ENCODE measurements at places on chromosomes 4 and X.

- DNase-seq, result no peak
- H3K27me3 ChIP-seq, result no peaks in the 10 kb centered on the region
- H3K4me3 ChIP-seq, result no peak overlapping the region
- H3K4me1 ChIP-seq, result no peaks in the 10 kb centered on the region
- no peaks in the 10 kb centered on the region for H3K36me3 ChIP-seq
Measured at GRCh38 chrX:25001808-25002660, 13.7 kb downstream of the ARX start.

DNA sequence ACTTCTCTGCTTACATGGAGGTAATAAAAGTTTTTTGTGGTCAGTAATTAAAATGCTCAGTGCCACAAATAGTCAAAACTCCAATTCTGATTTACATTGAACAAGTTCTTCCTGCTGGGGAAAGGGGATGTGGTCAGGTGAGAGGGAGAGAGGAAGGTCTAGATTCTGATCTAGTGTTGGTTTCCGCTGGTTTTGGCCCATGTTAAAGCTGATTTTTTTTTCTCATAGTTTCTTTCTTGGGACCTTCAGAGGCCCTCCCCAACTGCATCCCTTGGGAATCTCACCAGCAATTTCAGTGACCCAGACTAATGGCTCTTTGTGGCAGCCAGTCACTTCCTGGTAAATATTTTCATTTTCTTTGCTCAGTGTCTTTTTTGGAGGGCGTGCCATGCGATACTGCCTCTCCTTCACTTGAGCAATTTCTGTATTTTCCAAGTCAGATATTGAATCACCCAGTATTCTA, 332.7 kb downstream of the RAPGEF2 start:
- no peaks in the 10 kb centered on the region for H3K36me3 ChIP-seq
- DNase-seq, result no peak
- no peak overlapping the region for H3K27ac ChIP-seq
- H3K27me3 ChIP-seq, result no peaks in the 10 kb centered on the region
- peaks cover 9% of the 10 kb centered on the region for H3K4me1 ChIP-seq

GRCh38 chrX:97158269-97158668, 274.6 kb downstream of the RPA4 start:
- H3K4me1 ChIP-seq, result no peaks in the 10 kb centered on the region
- no peak overlapping the region for H3K27ac ChIP-seq
- no peak for DNase-seq
- H3K27me3 ChIP-seq, result no peaks in the 10 kb centered on the region
- no peak overlapping the region for H3K4me3 ChIP-seq

DNA sequence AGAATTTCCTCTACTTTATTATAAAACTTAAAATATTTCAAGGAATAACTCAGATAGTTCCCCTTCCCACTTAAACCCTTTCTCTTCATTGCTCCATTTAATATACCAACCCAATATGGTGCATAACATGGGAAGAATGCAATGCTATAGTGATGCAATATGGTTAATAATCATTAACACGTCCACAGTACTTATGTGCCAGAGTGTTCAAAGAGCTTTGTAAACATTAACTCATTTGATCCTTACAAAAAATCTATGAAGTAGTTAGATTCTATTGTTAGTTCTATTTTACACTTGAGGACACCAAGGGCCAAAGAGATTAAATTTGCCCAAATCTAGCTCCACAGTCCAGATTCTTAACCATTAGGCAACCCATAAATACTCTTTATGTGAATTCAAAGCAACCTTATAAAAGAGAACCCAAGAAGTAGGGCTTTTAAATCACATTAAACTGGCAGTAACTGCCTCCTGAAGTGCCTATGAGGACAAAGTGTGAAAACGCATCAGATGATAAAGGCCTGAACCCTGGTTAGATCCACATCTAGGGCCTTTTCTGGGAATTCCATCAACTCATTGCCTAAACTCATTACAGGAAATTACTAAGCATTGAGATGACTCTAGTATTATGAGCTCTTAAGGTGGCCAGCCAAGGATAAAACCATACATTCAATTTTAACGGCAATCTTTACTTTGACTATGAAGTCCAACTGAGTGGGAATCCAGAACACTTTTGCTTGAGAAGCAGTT, 94.3 kb downstream of the AREG start:
- H3K4me1 ChIP-seq, result peaks cover 14% of the 10 kb centered on the region
- no peaks in the 10 kb centered on the region for H3K36me3 ChIP-seq
- DNase-seq, result no peak
- H3K27ac ChIP-seq, result no peak overlapping the region
- H3K4me3 ChIP-seq, result no peak overlapping the region
